Hematopoietic multipotent progenitor cell (in vitro differentiated cells): ENCODE measurements at places on chromosomes 3 and 15. TPM values are rescaled to one million over a fixed set of nuclear protein-coding genes. Genes with fewer than 3 reads are reported as not detected.

The FOXL2NB gene
- under 0.01 TPM for total RNA-seq

The APOD gene
- total RNA-seq: not detected

The PIK3R4 gene
- 27.7 TPM for total RNA-seq

GRCh38 chr3:27345959-27346865 lies 23.0 kb downstream of the NEK10 start:
- DNase-seq: no peak

GRCh38 chr15:85414495-85414894 lies 34.1 kb downstream of the AKAP13 start:
- DNase-seq: peak; percentile 50

DNA sequence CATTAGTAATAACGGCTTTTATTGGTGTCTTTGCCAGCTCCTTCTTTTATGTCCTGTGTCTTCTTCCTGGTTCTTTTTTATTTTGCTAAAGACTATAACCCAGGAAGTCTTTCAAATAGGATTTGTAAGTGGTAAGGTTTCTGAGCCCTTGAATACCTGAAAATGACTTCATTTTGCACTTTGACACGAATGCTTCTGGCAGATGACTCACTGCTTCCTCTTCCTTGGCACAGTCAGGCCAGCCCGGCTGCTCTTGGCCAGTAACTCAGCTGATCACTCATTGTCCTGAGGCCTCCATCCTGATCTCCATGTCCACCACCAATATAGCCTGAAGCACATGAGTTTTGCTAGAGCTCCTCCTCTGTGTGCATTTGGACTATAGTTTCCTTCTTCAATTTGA lies 48.7 kb upstream of the NR2E3 start:
- DNase-seq: no peak
